ENCODE measurements at places on chromosomes 7 and 10.

GRCh38 chr7:31991846-31992245 lies 78.4 kb downstream of the PDE1C start:
- DNase-seq = no peak

DNA sequence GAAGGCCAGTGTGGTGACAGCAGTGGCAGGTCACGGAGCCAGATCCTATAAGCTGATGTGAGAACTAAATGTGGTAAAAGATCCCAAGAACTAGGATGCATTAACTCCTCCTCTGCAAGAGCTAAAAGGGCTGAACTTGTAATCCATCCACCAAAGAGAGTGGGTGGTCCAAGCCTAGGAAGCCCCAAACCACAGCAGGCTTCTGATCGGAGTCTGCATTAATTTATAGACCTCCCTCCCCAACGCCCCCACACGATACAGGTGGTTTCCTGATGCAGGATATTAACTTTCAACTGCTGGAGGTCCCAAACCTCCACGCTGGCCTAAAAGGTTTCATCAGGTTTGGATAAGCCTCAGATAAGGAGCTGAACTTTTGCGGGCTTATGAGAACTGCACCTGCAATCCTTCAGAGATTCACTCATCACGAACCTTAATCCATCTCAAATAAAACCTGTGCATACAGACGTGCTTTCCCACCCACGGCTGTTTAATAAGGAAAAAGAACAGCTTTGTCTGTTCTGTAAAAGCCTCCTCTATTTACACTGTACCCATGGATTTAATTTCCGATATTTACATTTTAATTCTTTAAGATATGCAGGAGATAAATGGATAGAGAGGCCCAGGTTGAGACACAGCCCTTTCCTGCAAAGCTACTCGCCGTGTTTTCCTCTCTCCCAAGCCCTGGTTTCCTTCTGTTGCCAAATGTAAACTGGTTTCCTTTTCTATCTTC lies 74.9 kb downstream of the GFRA1 start:
- DNase-seq = no peak

- DNase-seq = no peak
Measured at GRCh38 chr7:21959387-21959776, 13.7 kb upstream of the CDCA7L start.

DNA sequence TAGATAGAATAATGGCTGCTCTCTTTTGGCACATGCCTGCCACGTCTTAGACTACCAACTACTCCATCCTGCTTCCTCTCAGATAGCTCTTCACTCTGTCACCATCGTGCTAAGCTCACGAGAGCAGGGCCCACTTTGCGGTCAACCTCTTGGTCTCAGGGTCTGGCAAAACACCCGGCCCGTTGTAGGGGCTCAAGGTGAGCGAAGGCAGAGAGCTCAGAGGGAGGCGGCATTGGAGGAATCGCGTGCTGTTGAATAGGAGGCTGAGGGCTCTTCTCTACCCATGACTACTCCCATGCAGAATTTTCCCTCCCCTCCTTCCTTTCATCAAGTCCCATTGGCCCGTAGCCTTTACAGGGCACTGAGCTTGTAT lies 100.9 kb upstream of the DDC start:
- no peak for DNase-seq

GRCh38 chr10:29270883-29271282 lies 18.0 kb upstream of the LYZL1 start:
- DNase-seq = no peak

DNA sequence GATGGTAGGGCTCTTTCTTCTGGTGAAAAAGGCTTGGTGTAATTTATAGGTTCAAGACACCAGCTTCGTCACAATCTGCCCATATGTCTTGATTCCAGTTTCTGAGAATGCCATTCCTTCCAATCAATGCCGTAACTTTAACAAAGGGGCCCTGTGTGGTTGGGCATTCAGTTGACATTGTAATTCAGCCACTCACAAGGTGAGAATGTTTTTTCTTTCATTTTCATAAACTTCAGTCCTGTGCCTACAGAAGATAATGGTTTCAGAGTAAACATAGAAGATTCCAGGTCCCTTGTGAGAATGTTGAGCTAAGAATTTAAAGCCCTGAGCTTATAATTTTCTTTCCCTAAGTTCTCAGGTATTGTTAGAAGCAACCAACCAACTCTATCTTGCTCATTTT lies 67.3 kb upstream of the AASS start:
- no peak for DNase-seq

Data from dorsolateral prefrontal cortex (tissue), 122 donors.